ENCODE measurements at places on chromosomes 7 and 10.

- peak; percentile 74 for DNase-seq
These were observed 804 bp downstream of the UNC5B start for GRCh38 chr10:71213127-71213621.

DNA sequence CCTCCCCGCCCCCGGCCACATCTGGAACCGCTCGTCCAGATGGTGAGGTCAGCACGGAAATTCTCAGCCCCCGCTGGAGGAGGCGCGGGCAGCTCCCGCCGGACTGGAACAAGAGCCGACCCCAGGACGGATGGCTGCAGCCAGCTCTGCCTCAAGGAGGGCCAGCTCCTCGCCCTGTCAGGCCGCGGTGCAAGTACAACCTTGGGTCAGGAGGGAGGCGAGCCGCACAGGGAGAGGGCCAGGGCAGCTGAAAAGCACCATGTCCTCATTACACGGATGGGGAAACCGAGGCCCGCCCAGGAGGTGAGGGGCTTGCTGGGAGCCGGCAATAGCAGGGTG lies 3.8 kb upstream of the GRIFIN start:
- DNase-seq: peak; percentile 21

DNA sequence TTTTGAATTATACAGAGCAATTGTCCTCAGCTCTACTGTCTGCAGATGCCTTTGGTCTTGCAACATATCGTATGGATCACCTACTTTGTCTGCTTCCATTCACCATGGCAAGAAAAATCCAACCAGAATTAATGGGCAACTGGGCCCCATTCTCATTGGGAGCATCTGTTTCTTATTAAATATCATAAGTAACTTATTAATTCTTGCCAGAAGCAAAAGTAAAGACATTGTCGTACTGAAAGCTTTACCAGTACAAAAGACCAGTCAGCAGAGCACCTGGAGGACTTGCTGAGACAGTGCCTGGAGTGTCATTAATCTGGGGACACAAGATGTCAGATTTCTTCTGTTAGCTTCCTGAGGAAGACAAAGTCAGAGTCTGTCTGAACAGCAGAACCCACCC lies 404.5 kb downstream of the INHBA start:
- DNase-seq: peak; percentile 57

- DNase-seq: peak; percentile 86
These were observed 50.5 kb upstream of the BMPER start for GRCh38 chr7:33854801-33855350.

DNA sequence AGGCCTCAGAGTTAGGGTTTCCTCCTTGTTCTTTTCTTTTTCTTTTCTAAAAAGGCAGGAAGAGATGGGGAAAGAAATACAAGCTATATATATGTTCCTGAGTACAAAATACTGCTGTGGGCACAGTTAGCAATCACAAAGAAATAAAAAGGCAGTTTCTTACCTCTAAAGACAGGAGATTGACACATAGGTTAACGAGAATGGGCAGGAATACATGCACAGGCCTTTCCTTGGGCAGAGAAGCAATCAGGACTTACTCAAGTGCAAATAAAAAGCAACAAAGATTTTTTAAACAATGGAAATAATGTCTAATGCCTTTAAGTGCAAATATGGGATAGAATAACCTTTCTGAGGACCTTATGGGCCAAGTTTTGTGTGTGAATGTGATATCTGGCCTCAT lies 119.5 kb upstream of the AGK start:
- no peak for DNase-seq

DNA sequence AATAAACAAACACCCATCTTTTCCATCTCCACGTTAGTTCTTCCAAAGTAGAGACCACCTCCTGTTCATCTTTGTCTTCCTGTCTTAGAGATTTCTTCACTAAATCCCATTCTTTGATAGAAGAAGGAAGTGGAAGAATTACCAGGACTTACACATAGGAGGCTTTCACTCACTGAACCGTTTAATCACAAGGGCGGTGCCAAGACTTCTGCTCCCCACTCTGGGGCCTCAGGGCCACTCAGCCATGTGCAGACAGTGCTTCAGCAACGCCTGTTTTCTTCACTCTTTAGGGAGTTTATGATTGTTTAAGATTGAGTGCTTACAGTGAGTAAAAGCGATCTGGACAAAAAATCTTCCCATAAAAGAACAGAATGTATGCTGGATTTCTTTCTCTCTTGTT lies 63.9 kb upstream of the SORCS3 start:
- no peak for DNase-seq

Measured in fibroblast of mammary gland (primary cell).